ENCODE measurements at places on chromosomes 2 and 18.
A peak's percentile ranks its signal among the peaks of the same experiment; 100 is the strongest.

DNA sequence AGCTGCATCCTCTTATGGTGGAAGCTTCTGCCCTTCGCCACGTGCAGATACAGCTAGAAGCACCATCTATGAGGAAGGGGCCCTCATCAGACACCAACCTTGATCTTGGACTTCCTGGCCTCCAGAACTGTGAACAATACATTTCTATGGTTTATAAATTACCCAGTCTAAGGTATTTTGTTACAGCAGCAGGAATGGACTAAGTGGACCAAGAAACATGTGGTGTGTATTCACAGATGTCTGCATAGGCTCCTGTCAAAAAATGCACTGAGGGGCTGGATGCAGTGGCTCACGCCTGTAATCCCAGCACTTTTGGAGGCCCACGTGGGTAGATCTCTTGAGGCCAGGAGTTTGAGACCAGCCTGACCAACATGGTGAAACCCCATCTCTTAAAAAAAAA lies 57.5 kb downstream of the STPG4 start:
- no peak for DNase-seq

DNA sequence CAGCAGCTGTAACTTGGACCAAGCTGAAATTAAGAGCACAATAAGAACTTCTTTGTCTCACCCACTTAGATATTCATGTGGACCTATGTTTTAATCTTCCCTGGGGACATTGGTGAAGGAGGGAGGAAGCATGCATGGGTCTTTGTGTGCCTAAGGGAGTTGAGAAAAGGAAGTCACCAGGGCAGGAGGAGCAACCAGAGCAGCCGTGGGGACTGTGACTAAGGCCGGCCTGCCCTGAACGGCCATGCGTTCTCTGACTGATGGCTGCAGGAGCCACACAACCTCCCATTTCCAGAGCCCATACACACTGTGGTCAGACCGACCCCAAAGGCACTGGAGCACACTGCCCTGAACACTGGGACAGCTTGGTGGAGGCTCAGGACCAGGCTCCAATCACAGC lies 43.7 kb upstream of the SLC35G4 start:
- DNase-seq, result no peak

DNA sequence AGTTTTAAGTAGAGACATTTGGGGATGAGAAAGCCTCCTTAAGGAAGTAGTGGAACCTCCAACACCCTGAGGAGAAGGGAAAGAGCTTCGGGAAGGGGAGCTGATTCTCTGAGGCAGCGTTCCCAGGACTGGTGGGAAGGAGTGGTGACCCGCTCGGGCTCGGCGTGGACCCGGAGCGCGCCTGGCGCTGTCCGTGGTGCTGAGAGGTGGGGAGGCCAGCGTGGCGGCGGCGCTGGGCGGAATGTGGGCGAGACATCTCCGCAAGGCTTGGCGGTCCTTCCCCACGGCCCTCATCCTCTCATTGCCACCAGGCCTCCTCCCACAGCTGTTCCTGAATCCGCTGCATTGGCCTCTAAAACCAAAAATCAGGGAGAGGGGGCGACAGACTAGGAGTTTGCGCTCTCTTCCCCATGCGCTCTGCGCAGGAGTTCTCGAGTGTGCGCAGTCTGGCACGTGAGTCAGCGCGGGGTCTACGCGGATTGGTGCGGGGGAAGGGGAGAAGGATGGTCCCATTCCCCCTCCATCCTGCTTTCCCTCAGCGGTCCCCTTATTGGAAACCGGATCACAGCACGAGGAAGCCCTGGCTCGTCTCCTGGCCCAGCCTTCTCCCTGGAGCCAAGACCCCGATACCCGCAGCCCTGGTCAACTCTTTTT lies 857 bp downstream of the RESP18 start:
- DNase-seq, result no peak

- no peak for DNase-seq
These were observed 400.6 kb upstream of the CHST9 start for GRCh38 chr18:27585602-27586173.

- DNase-seq, result no peak
These were observed 932.3 kb upstream of the ACVR2A start for GRCh38 chr2:146912536-146912935.

- DNase-seq, result no peak
These were observed 714.6 kb upstream of the LRATD1 start for GRCh38 chr2:13917958-13918357.

- DNase-seq, result no peak
These were observed 90.3 kb downstream of the PIK3C3 start for GRCh38 chr18:42045346-42045745.

GRCh38 chr2:158414538-158414937 lies 42.0 kb downstream of the CCDC148 start:
- no peak for DNase-seq

GRCh38 chr18:75216212-75216910 lies 5.8 kb downstream of the TSHZ1 start:
- DNase-seq, result no peak

DNA sequence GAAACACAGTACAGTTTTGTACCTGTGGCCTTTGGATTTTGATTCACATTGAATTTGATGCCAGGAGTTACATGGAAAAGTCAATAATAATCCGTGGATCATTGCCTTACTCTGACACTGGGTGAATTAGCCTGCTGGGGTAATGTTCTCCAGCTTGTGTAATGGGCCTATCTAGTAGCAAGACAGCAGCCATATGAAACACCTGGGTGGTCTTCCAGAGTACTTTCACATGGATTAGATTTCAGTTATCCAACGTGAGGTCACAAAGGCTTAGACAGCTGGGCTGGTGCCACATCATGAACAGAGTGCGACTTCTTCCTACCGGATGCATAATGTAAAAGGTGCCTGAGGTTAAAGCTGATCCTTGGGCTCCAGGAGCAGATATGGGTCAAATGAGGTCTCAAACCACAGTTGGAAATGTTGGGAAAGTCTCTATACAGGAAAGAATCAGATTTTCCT lies 486.8 kb downstream of the PARD3B start:
- no peak for DNase-seq

DNA sequence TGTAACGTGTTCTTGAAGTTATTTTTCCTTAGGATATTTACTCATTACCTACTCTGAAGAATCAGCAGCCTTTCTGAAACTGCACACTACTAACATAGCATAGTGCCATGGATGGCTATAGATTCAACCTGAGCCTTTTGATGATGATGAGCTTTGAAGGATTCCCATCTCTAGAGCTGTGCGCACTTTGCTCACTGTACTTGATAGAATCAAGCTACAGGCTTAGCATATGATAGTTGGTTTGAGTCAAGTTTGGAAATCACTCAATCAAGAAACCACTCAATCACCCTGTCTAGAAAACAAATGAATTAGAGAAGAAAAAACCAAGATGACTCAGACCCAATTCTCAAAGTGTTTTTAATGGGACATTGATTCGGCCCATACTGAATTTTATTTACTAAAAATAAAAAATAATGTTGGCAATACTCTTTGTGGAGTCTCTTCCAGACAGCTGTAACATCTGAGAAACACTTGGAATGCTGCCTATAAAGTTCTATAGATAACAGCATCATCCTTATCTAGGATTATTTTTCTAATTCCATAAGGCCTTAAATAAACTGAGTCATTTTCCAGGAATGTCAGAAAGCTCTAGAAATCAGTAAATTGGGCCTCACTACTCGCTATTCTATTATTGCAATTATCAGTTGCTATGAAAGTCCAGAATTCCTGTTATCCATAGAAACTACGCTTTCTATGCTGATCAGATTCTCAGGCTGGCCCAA lies 259.0 kb upstream of the ERBB4 start:
- no peak for DNase-seq

DNA sequence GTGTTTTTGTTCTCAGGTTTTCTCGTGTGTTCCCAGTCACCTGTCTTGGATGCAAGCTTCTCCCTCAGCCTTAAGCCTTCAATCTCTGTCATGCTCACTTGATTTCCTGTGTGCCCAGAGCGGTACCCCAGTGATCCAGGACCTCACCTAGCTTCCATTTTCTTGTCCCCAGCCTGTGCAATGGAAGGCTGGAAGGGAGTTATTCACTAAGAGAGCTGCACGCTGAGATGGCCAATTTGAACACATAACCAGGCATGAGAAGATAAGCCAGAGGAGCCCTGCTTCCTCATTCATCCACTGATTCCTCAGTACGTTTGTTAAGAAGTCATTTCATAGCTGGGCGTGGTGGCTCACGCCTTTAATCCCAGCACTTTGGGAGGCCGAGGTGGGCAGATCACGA lies 130.8 kb upstream of the SERPINE2 start:
- no peak for DNase-seq

DNA sequence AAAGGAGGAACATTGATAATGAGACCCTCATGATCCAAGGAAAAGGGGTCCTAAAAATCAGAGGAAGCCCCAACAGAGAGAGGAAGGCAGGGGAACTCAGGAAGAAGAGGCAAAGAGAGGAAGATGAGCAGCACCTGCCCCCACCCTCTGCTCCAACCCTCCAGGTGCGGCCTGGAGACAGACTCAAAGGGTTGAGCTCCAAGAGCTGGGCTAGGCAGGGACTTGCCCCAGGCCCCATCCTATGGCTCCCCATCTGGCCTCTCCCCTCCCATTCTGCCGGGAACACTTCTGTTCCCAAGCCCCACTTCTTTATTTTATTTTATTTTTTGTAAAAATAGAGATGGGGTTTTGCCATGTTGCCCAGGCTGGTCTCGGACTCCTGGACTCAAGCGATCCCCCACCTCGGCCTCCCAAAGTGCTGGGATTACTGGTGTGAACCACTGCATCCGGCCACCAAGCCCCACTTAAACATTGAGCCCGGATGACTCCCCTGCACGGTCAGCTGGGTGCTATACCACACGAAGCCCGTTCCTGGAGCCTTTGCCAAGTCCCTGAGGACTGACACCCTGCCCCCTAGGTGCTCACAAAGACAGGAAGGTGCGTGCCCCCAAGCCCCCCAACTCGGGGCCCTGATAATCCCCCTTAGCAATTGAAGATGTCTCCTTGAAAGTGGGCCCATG lies 3.8 kb upstream of the GPR55 start:
- no peak for DNase-seq

GRCh38 chr2:169190197-169190775 lies 120.9 kb downstream of the DHRS9 start:
- DNase-seq, result no peak

- no peak for DNase-seq
These were observed 795.2 kb downstream of the SLC4A3 start for GRCh38 chr2:220422676-220423075.

DNA sequence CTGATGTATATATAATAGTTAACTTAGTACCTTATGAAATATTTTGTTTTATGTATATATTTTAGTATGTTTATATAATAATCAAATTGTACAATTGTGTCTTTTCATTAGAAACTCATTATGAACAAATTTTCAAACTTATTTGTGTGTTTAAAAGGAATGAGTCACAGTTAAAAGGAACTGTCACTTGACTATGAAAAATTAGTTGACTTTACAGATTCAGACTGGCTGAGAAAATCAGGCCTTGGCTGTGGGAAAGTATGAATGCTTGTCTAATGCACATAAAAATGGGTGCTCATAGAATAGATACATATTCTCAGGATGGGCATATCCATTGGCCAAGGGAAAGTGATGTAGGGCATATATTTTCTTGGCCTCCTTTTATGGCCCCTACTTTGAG lies 576.8 kb downstream of the SATB2 start:
- DNase-seq, result no peak

DNA sequence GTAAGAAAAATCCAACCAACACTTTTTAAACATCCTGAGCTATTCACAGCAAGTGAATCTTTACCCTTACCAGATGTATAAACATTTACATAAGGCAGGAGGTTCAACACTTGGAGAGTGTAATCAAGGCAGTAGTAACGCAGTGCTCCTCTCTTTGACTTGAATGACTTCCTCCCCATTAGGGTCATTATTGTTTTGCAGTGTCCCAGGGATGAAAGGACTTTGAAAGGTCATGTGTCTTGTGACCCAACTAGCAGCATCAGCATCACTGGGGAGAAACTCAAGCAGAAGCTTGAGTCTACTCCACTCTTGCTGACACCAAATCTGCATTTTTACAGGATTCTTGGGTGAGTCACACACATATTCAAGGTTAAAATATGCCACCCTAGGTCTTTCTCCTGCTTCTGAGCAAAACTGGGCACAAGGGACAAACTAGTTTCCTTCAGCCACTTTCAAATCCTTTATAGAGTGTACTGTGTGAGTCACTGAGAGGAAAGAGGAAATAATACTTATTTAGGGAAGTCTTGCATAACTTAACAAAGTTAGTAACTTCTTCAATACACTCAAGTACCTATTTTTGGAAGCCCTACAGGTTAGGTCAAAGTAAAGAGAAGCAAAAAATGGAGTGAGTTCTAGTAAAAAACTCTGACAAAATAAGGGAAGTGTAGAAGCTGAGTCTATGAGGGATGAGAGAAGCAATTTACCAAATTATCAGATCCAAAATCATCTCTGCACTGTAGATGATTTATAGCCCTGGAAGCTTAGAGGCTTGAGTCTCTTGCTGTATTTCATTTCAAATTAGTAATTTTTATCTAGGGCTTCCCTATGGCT lies 51.0 kb upstream of the EML4 start:
- DNase-seq, result no peak

- DNase-seq, result no peak
These were observed 18.2 kb upstream of the BBS5 start for GRCh38 chr2:169461143-169461542.

GRCh38 chr18:70419526-70419925 lies 130.7 kb downstream of the SOCS6 start:
- DNase-seq, result no peak

GRCh38 chr2:112712903-112713584 lies 7.8 kb upstream of the NT5DC4 start:
- peak; percentile 47 for DNase-seq

GRCh38 chr2:22887845-22888244 lies 497.1 kb upstream of the KLHL29 start:
- no peak for DNase-seq

GRCh38 chr2:97948926-97949325 lies 46.8 kb downstream of the TMEM131 start:
- no peak for DNase-seq

GRCh38 chr2:126657148-126657635 lies 1.2 kb downstream of the GYPC start:
- no peak for DNase-seq

DNA sequence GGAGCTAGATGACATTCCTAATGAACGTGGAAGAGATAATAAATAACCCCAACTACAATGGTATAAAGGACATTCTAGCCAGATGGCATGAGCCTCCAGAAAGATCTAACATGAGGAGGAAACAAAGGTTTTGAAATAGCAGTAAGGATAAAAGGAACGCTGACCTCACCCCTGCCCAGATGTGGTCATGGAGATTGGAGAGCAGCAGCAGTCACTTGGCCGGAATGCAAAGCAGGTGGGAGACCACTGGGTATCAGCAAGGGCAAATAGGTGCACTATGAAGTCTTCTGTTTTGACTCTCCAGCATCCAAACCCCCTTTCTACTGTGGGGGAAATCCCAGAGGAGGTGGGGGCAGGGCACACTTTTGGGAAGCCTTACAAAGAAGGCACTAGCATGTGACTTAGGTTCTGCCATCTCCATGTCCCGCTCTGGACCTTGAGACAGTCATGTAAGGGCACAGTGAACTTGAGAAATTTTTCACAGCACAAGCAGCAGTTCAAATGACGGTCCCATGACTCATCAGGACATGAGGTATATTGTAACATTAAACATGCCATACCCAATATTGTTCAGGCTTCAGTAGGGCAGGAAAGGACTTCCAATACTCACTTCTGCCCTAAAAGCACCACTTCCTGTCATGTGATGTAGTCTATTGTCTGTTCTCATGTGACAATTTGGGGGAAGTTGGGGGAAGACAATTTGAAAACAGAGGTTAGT lies 55.2 kb downstream of the METTL4 start:
- DNase-seq, result no peak

All from activated CD8-positive, alpha-beta memory T cell treated with anti-CD3 and anti-CD28 coated beads for 48 hours (primary cell).